ENCODE measurements at places on chromosomes 5 and 9.

- DNase-seq = no peak
Observed at GRCh38 chr9:121559183-121559582, 59.5 kb upstream of the GGTA1 start.

GRCh38 chr5:89327608-89328007 lies 444.6 kb upstream of the MEF2C start:
- DNase-seq = no peak

DNA sequence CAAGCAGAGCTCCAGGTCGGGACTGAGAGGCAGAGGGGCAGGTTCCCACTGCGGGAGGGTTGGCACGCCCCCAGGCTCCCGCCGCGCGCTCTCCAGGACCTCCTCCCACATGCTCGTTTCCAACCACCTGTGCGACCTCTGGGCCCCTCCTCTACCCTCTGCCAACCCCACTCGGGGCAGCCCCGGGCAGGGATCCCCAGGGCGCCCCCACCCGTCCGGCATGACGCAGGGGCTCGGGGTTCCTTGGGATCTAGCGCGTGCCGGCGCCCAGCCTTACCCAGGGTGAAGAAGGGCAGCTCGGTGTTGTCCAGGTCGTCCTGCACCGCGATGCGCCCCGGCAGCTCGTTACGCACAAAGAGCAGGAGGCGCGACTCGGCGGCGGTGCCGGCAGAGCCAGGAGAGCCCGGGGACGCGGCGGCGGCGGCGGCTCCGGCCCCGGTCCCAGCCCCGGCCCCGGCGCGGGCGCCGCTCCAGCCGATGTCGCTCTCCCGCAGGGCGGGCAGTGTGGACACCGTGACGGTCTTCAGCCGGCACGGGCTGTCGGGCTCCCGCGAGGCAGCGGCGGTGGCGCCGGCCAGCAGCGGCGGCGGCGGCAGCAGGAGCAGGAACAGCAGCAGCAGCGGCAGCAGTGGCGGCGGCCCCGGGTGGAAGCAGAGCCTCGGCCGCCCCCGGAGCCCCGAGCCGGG lies 494 bp downstream of the ASTN2 start:
- DNase-seq = peak; percentile 55

GRCh38 chr9:15498246-15498995 lies 12.3 kb downstream of the PSIP1 start:
- no peak for DNase-seq

- DNase-seq = no peak
Observed at GRCh38 chr5:139232147-139232724, 34.1 kb upstream of the SIL1 start.

DNA sequence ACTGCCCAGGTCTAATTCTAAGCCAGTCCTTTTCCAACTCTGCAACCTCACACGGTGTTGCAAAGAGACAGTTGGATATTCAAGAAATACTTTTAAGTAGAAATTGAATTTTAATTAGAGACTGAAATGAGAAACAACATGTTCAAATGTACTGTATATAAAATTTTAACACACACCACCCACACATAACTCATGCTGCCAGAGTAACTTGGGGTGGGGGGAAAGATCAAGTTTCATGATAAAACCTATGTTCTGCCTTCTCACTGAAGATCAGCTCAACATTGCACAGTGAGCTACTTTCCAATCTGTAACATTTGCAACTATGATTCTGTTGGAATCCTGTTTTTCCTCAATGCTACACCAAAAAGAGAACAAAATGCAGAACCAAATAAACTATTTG lies 17.5 kb downstream of the ARL15 start:
- DNase-seq = no peak

- no peak for DNase-seq
Observed at GRCh38 chr5:83364312-83365299, 106.9 kb upstream of the VCAN start.

DNA sequence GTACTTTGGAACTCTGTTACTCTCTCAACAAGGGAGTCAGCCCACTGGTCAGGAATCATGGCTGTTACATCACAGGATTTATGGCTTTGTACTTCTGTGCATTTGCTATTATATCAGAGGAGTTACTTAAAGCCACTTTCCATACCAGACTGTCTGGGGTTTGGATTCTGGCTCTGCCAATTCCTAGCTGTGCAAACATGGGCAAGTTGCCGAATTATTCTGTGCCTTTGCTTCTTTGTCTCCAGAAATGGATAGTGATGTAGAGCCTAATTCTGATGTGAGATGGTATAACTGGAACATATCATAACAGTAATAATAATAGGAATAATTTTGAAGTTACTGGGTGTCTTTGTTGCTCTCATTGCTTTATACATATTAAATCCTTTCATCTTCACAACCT lies 1047.3 kb upstream of the SEMA6A start:
- no peak for DNase-seq

GRCh38 chr5:79692596-79692995 lies 3.0 kb downstream of the CMYA5 start:
- no peak for DNase-seq

- DNase-seq = no peak
Observed at GRCh38 chr9:13979941-13980318, 334.0 kb downstream of the NFIB start.

DNA sequence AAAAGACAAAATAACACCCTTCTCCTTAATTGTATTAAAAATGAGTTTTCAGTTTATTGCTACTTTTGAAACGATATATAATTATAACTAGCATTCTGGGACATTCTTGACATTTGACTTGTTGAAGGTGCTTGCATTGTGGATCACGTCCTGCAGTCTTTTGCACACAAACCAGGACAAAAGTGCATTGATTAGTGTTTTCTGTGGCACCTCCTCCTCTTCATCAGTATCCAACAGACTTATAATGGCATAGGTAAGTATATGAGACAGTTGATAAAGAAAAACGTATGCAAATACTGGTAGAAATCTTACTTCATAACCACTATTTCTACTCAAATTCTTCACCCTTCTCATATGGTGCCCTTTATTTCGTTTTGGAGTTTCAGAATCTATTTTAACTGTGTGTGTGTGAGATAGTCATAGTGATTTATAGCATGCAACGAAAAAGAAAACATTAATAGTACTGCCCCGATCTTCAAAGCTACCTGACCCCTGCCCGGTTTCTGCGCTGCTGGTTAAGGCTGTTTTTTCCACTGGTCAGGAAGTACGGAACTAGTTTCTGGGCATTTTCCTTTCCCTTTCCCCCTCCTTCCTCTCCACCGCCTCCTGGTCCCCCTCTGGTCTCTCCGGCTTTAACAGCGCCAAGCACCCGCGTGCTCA lies 639 bp upstream of the RASA1 start:
- DNase-seq = peak; percentile 14

DNA sequence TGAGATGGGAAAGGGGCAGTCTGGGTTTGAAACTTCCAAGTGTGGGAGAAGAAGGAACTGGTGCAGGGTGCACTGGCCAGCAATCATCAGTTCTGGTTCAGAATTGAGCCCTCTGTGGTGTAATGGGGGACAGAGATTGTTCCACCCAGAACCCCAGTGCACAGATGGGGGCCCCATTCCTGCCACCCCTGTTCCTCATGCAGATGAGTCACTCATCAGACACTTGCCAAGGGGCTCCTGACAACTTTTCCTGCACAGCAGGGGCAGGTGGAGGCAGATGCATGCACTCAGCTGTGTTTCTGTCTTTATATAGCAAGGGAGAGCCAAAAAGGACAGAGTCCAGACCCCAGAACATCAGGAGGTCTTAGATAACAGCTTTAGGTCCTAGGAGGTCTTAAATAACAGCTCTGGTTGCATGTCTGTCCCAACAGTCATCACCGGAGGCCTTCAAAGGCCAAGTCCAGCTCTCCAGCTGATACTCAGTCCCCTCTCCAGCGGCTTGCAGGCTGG lies 252.9 kb downstream of the HSPA4 start:
- DNase-seq = no peak

GRCh38 chr9:126519660-126520420 lies 93.9 kb upstream of the LMX1B start:
- DNase-seq = no peak

GRCh38 chr9:8652255-8652654 lies 852.7 kb upstream of the DMAC1 start:
- no peak for DNase-seq

- DNase-seq = no peak
Observed at GRCh38 chr5:154356020-154356655, 89.7 kb upstream of the SAP30L start.

DNA sequence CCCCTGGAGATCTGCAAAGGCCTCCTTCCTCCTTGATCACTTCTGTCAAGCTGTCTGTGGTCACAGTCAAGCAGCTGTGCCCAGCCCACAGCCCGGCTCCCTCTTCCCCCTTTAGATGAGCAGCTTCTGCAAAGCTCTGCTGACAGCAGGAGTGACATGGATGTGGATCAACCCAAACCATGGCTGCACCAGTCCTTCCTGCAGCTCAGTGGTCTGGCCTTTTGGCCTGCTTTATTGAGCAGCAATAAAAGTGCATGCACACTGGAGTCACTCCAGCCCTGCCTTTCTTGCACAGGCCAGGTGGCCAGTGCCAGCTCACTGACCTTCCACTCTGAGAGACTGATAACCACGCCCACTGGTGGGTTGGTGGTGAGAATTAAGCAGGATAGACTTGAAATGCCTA lies 91.3 kb upstream of the OTULINL start:
- DNase-seq = peak; percentile 57

DNA sequence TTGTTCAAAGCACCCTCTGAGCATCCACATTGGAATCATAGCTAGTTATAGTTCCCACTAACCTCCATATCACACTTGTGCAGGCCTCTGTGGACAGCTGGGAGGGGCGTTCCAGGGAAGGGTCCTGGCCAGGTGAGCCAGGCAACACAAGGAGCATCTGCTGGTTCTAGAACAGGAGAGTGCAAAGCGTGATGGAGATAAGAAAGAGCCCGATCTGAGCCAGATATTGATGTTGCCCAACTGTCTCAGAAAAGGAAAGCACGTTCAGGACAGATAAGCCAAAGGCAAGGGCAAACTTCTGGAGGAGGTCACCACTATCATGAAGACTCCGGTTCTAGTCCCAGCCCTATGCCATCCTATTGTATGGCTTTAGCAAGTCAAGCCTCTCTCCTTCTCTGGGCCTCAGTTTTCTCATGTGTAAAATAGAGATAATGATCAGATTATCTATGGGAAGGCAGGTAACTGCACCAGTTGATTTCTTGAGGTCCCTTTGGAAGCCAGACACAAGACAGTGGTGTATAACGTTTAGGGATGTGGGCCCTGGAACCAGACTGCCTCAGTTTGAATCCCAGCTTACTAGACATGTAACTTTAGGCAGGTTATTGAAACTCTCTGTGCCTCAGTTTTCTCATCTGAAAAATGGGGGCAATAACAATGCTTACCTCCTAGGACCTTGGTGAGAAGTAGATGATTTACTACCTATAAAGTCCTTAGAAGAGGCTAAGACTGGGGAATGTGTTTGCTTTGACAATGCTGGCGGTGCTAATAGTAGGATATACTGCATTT lies 19.8 kb downstream of the GABBR2 start:
- no peak for DNase-seq

DNA sequence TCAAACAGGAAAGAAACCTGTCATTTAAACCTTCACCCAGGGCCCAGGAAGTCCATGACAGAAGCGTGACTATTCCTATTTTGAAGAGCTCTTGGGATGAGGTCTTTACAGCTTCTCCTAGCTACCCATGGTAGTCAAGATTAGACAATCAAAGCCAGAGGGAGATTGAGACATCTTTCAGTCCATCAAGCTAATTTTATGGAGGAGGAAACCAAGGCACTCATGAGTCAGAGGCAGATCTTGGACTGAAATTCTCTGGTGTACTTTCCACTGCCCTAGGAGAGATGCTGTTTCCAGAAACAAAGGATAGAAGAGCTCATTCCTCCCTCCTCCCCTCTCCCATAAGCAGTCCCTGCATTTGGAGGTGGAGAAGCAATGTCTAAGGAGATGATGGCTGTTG lies 9.2 kb downstream of the TNFSF8 start:
- no peak for DNase-seq

DNA sequence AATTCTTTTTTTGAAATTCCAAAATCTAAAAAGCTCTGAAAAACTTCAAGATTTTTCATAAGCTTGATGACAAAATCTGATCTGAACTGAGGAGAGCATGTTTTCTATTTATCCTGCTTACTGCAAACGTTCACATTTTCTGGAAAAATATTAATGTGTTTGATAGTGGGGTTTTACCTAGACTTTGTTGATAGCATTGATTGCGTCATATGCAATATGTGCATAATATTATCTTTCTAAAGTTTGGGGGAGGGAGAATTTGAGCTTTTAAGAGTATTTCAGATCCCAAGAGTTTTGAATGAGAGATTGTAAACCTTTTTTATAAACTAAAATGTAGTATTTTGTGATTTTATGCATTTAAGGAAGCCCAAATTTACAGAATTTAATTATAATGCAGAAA lies 62.8 kb upstream of the CDH6 start:
- no peak for DNase-seq

DNA sequence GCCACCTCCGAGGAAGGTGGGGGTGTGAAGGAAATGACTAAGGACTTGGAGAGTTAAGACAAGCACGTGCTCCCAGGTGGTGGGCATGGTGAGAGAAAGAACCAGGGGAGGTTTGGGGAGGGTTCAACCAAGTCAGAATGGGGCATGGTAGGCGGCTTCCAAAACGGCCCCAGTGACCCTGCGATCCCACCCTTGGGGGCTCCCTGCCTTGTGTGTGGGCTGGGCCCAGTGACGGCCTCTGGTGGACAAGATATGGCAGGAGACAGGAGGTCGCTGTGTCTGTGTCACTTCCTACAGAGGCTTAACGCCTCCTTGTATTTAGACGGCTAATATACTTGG lies 51.3 kb upstream of the IRX4 start:
- DNase-seq = no peak

- peak; percentile 1 for DNase-seq
Observed at GRCh38 chr5:342501-343460, 21.3 kb downstream of the AHRR start.

DNA sequence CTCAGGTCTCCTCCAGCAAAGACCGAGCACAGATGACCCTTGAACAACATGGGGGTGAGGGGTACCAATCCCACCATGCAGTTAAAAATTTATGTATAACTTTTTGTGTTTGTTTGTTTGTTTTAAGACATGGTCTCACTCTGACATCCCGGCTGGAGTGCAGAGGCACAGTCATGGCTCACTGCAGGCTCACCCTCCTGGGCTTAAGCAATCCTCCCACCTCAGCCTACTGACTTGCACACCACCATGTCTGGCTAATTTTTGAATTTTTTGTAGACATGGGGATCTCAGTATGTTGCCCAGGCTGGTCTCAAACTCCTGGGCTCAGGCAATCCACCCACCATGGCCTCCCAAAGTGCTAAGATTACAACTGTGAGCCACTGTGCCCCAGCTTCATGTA lies 231.0 kb upstream of the PIK3R1 start:
- no peak for DNase-seq

Measured in globus pallidus (tissue), 1 donor.